Fibroblast of mammary gland (primary cell): ENCODE measurements at places on chromosomes 11 and 22.

- DNase-seq: peak; percentile 53
These were observed 16.1 kb upstream of the NTM start for GRCh38 chr11:131354251-131354701.

DNA sequence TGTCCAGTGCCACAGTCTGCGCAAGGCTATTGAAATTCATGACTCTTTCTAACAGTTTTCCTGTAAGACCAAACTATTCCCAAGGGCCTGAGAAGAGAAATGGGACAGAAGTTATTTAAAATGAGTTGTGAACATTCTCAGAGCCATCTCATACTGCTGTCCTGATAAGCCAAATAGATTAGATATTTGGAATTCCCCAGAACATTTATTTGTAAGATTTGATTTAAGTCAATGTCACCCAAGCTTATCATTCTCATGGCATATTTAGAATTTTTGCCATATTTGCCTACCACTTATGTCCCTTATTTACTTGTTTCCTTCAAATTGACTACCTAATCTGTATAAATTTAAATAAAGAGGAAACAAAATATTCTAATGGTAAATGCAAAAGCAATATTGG is 82.4 kb downstream of the NAV2 start:
- no peak for DNase-seq

- DNase-seq: no peak
These were observed 14.9 kb upstream of the GALNT18 start for GRCh38 chr11:11636671-11637070.

- no peak for DNase-seq
These were observed 15.5 kb downstream of the GNAZ start for GRCh38 chr22:23085785-23086184.

- peak; percentile 54 for DNase-seq
These were observed 2.9 kb downstream of the CLCF1 start for GRCh38 chr11:67370351-67371076.

GRCh38 chr22:44664149-44664548 is 37.9 kb upstream of the PRR5 start:
- no peak for DNase-seq

- DNase-seq: no peak
These were observed 67.0 kb downstream of the TRMU start for GRCh38 chr22:46402505-46402904.

DNA sequence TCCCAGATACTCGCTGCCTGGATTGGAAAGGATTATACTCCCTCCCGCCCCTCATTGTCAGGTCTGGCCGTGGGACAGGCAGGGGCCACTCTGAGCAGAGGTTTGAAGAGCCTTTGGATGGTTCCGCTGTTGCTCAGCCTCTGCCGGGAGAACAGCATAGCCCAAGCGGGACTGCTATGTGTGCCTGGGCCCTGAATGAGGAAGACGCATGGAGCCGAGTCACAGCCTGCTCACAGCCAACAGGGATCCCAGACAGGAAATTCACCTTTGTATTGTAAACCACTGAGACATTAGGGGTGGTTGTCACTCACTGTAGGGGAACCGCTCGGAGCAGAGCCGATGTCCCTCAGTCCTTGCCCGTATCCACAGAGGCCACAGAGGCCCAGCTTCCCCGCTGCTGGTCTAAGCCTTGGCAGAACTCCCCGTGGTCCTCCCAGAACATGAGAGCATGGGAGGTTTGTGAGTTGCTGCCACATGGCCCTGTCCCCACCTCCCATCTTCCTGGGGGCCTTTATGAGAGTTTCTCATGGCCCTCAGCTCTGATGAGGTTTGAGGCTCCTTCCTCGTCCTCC is 10.7 kb upstream of the FAM118A start:
- DNase-seq: no peak

DNA sequence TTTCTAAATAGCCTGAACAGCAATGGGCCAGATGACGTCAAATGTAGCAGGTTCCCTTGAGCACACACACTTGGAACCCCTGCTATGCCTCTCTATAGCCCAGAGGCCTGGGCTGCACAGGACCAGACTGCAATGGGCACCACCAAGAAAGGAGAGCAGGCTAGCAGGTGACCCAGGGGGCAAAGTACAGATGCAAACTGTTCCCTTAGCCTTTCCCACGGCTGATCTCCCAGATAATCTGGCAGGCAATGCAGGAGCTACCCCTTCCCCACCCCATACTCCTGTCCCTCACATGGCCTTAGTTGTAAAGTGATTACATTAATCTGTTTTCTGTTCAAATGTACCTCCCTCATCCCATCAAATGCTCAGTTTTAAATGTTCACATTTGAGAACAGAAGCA is 41.3 kb downstream of the SMCO4 start:
- no peak for DNase-seq

- peak; percentile 7 for DNase-seq
These were observed 112.1 kb upstream of the DRD2 start for GRCh38 chr11:113587308-113587739.

GRCh38 chr11:12144330-12145174 is 34.2 kb downstream of the MICAL2 start:
- no peak for DNase-seq

- DNase-seq: no peak
These were observed 18.6 kb downstream of the KCNC1 start for GRCh38 chr11:17753153-17753552.

DNA sequence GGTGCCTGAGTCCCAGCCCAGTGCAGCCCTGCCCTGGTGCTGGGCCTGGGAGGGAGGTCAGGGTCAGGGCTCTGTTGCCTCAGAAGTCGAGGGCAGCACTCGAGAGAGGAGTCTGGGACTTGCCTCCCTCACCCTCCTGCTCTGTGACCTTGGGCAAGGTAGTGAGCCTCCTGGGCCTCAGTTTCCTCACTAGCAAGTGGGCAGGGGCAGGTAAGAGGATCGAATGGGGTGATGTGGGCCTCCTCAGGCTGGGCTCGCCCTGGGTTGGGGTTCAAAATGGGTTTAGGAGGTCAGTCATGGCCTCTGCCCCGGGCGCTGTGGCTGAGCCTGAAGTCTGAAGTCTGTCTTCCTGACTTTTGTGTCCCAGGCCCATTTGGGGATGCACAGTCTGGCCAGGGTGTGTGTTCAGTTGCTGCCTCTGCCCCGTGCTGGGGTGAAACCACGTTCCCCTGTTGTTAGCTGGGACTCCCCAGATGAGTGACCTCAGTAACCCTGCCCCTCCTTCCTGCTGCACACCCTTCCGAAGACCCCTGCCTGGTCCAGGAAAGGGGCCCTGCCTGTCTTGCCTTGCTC is 40.9 kb upstream of the CELSR1 start:
- no peak for DNase-seq

DNA sequence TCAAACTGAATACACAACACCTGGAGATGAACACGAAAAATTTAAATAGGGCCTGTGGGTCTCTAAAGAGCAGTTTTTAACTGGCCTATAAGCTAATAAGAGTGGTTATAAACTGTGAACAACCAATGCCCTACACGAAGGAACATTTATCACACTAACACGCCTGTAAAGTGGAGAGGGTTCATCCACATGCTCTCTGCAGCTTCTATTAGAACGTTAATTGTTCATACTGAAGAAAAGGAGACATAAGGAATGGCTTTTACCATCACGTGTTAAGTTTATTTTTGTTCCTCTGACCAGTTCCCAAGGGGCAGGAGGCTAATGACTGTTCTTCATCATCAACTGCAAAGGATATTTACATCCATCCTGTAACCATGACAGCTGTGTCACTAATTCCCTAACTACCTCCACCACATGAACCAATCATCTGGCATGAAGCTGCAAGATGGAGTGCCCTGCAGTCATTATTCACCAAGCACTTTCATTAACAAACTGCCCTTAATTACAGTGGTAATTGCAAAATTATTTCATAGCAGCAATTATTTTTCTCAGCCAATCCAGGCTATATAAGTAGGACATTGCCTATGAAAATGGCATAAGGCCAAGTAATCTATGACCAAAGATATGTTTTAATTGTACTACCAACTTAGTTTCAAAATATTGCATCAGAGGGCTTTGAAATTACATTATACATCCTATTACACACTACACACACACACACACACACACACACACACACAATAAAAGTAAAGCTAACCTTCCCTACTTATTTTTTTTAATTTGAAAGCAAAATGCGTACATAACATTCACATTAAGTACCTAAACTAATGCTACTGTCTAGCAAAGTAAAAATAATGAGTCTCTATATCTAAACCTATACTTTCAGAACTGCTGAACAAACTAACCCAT is 186.7 kb downstream of the CADM1 start:
- no peak for DNase-seq

DNA sequence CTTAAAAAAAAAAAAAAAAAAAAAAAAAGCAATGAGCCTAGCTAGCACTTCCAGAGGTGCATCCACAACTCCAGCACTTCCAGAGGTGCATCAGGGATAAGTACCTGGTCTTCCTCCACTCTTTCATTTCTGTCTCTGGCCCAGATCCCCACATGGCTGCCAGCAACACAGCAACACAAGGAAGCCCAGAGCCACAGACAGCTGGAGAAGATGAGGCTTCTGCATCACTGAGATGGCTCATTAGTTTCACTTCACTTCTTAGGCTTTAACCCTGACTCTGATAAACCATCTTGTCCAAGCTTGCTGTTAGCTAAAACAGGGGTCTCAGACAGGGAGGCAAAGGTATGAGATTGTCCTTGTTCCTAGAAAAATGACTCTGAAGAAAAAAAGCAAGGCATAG is 35.6 kb downstream of the PC start:
- DNase-seq: no peak

GRCh38 chr11:70244698-70245097 is 25.8 kb upstream of the PPFIA1 start:
- peak; percentile 83 for DNase-seq

- DNase-seq: no peak
These were observed 182.0 kb upstream of the MTMR2 start for GRCh38 chr11:96105944-96106343.

- DNase-seq: peak; percentile 76
These were observed 49.0 kb downstream of the OR4D9 start for GRCh38 chr11:59560290-59560701.

- peak; percentile 37 for DNase-seq
These were observed 55.6 kb upstream of the LYVE1 start for GRCh38 chr11:10623797-10624761.

GRCh38 chr11:27721264-27722116 is 21.2 kb upstream of the BDNF start:
- DNase-seq: no peak

- DNase-seq: peak; percentile 42
These were observed 1.6 kb downstream of the SESN3 start for GRCh38 chr11:95229199-95229992.

DNA sequence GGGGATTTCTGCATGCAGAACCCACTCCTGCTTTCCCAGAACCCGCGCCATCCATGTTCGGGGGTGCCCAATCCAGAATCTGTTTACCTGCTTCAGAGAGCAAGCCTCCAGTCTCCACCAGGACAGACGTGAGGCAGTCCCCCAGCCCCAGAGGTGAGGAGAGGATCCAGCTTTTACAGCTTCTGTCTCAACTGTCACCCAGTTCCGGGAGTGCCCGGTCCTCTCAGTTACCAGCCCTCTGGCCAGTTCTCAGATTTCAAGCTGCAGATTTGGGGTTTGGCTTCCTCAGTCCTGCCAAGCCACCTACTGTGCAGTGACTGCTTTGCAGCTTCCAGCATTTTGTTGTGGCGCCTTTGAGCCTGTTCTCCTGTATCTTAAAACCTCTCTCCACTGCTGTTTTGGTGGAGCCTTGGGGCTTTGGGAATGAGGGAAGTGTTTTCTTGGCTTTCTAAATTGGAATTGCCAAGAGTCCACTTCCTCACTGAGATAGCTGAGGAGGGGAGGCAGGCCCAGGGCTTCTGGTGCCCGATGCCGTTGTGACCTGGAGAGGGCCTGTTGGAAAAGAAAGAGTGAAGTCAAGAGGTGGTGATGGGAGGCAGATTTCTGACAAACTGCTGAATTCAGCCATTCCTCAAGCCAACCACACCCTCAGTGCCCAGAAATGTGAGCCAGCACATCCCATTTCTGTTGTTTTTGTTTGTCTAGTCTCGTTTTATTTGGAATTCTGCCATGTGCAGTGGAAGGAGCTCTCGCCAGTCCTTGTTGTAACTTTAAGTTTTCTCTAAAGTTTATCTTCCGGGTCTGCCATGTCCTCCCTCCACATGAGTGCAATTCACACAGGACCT is 513.4 kb downstream of the TBC1D22A start:
- no peak for DNase-seq

DNA sequence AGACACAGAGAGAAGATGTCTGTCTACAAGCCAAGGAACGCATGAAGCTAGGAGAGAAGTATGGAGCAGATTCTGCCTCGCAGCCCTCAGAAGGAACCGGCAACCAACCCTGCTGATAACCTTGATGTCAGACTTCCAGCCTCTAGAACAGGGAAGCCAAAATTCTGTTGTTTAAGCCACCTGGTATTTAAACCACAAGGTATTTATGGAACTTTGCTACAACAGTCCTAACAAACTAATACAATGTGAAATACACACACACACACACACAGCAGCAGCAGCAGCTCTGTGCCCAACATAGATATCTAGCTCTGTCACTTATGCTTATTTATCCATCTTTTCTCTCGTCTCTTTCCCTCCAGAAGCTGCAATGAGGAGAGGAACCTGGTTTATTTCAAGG is 400.0 kb downstream of the ETS1 start:
- DNase-seq: no peak

DNA sequence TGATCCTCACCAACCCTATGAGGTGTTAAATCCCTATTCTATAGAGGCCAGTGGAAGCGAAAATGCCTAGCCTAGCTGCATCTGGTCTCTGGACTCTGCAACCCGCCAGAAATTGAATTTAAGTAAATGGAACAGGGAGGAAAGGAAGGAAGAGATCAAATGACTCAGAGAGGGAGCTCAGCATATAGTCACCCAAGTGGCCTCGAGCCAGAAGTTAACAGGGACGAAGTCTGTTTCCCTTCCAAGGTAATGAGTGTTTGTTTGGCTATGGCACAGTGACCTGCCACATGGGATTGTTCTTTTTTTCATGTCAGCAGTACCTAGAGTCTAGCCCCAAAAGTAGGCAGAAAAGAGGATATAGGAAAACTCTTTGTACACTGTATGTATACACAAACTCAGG is 66.3 kb downstream of the PAK1 start:
- peak; percentile 93 for DNase-seq

- DNase-seq: peak; percentile 91
These were observed 2.1 kb upstream of the OAF start for GRCh38 chr11:120208777-120209176.
